Activated CD4-positive, alpha-beta T cell treated with anti-CD3 and anti-CD28 coated beads, Interleukin-2, amount 50 U/mL, for 24 hours (primary cell): ENCODE measurements at places on chromosomes 5 and 9.

DNA sequence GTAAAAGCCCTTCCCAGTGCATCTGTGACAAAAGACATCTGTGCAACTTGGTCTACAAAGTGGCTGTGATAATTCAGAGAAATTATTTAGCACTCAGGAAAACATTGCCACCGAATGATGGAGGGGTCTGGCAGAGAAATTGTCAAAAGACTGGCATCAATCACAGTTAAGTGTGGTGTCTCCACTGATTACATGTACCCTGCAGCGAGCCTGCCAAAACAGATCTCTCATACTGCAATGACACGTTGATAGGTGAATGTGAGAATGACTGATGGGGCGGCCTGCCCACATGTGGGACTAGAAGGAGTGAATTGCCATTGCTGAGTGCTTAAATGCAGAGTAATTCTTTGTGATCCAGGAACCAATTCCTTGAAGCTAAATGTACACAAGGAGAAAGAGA, 136.4 kb upstream of the PCSK5 start:
- DNase-seq = no peak

DNA sequence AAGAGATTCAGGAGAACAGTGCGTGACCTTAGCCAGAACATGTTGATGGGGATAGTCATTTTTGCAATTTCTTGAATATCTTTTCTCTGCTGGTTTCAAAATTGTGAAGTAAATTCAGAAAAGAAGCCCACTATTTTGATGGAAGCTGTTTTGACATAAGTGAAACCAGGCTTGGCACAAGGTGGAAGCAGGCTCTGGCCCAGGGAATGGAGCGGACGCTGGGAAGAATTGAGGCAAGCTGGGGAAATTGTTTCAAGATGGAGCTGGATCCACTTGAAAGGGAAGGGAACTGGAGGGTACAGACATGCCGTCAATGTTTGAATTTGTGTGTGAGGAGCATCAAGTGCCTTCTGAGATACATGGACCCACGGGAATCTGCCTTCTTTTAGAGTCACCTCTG, 207.2 kb downstream of the GOLPH3 start:
- DNase-seq = no peak

GRCh38 chr9:96115836-96116235, 186.1 kb downstream of the HSD17B3 start:
- DNase-seq = no peak

DNA sequence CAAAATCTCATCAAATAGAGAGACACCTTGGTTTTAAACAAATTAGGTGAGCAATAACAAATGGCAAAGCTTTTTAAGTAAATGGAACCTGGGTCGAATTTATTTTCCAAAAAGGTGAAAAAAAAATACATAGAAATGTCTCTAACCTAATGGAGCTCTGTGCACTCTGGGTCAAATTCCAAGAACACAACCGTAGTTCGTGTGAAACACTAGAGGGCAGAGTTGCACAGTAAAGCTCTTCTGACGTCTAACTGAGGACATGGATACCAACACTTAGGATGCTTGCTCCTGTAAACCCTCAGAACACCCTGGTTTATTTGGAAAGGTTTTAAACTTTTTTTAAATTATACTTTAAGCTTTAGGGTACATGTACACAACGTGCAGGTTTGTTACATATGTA, 18.9 kb downstream of the MARCHF11 start:
- no peak for DNase-seq

- no peak for DNase-seq
Measured at GRCh38 chr9:88476491-88477271, 58.3 kb upstream of the NXNL2 start.

GRCh38 chr9:100216178-100216787, 117.2 kb downstream of the INVS start:
- peak; percentile 51 for DNase-seq

DNA sequence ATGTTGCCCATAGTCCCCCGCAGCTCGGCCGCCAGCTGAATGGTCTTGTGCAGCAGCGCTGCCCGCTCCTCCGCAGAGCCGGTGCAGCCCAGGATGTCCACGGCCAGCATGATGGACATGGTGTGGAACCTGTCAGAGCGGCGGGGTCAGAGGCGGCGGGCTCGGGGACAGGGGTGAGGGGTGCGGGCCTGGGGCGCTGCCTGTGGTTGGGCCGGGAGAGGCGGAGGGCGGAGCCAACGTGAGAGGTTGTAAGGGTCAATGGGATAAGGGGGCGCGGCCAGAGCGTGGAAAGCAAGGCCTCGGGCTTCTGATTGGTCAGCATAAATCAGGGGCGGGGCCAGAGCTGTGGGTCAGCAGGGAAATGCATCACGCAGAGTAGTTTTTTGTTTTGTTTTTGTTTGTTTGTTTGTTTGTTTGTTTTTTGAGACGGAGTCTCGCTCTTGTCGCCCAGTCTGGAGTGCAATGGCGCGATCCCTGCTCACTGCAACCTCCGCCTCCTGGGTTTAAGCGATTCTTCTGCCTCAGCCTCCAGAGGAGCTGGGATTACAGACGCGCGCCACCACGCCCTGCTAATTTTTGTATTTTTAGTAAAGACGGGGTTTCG, 6.8 kb upstream of the TOR2A start:
- no peak for DNase-seq

- no peak for DNase-seq
Measured at GRCh38 chr5:9861666-9862256, 231.6 kb upstream of the TAS2R1 start.

DNA sequence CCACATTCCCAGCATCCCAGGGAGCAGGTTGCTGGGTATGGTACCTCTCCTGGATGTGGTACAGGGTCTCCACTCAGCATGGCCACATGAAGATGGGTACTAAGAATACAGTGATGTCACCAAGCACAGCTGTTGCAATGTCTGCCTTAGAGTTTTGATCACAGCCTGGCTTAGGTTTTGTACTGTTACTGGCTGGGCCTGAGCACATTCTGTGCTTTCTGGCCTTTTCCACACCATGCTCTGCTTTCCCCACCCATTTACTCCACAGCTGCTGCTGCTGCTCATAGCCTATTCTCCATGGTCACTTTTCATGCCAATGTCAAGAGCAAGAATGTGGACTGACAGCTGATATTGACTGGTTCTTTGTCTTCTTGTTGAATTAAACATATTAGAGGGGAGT, 481.9 kb downstream of the ARHGEF28 start:
- DNase-seq = no peak

DNA sequence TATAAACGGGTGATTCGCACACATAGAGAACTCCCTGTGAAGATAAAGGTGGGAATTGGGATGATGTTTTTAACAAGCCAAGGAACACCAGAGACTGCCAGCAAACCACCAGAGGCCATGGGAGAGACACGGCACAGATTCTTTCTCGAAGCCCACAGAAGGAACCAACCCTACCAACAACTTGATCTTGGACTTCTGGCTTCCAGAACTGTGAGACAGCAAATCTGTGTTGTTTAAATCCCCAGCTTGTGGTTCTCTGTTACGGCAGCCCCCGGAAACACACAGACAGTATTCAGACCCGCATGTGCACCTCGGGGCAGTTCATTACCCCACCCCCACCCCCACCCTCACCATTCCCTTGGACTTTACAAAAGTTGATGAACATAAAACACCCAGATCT, 12.8 kb downstream of the AMBP start:
- DNase-seq = no peak

DNA sequence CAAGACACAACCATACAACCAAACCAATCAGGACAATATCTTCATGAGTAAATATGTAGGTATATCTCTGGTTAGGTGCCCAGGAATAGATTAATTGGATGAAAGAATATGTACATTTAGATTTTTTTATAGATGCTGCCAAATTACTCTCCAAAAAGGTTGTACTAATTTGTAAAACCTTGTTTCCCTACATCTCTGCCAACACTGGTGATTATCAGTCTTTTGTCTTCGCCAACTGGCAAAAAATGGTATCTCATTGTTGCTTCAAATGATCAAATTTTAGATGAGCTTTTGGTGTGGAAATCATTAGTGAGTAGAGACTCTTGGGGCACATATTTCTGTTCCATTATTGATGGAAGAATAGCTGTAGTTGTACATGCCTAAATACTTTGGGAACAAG, 90.7 kb upstream of the ELL2 start:
- no peak for DNase-seq

- no peak for DNase-seq
Measured at GRCh38 chr5:172668594-172669071, 27.6 kb downstream of the NEURL1B start.

DNA sequence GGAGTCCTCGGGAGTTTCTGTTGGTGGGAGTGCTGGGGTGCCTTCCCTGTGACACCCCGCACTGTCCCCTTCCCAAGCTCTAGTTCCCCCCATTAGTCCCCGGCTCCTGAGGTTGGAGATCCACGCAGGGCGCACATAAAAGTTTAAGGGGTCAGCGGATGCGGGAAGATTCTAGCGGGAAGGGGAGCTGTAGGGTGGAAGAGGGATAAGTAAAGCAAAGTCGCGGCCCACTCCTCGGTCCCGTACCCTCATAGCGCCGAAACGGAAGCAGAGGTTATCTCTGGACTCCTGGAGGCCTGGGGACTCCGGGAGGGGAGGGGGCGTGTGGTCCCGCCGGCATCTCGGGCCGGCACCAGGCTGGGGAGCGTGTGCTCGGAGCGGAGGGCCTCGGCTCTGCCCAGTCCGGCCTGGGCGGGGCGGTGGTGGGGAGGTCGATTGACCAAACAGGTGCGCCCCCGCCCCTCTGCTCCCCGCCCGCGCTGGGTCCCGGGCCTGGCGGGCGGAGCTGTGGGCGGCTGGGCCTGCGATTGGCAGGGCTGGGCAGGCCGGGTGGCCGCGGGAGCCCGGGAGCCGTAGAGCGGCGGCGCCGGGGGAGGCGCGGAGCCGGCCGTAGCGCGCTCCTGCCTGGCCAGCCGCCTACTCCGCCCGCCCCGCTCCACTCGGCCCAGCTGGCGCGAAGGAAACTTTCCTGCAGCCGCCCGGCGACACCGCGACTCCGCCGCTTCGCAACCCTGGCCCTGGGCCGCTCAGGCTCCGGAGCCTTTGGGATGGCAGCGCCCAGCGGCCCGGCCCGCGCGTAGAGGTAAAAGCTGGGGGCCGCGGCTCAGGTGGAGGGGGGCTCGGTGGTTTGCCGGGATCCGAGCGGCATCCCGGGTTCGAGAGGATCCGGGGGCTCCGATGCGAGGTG, 52.2 kb upstream of the DAB2IP start:
- DNase-seq = no peak

DNA sequence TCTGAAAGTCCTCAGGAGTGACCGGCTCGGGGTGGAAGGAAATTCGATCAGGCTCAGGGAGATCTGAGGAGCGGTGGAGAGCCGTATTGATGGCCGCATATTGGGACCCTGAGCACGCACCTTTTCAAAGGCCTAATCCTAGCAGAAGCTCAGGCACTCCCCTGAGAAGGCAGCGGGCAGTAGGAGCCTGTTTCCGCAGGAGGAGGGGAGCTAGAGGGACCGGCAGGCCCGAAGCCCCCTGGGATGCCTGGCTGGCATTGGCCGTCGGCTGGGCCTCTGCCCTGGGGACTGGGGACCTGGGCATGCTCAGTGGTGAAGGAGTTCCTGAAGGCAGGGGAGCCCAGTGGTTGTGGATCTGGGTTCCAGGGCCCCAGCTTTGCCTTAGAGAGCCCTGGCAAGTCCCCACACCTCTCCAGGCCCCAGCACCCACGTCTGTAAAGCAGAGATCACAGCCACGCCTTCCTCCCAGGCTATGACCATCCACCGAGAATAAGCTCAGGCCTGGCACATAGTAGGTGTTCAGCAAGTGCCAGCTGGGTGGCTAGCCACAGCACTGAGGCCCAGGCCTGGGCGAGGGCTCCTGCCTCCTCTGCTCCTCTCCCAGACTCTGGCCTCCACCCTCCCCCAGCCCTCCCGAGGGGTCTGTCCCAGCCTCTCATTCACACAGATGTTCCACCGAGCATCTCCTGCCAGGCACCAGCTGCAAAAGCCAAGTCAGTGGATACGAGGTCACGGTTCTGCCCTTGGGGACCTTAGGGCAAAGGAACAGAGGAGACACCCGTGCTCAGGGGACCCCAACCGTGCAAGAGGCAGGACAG, 17.2 kb upstream of the QRFP start:
- no peak for DNase-seq

GRCh38 chr9:93612796-93613154, 36.4 kb downstream of the PHF2 start:
- no peak for DNase-seq

DNA sequence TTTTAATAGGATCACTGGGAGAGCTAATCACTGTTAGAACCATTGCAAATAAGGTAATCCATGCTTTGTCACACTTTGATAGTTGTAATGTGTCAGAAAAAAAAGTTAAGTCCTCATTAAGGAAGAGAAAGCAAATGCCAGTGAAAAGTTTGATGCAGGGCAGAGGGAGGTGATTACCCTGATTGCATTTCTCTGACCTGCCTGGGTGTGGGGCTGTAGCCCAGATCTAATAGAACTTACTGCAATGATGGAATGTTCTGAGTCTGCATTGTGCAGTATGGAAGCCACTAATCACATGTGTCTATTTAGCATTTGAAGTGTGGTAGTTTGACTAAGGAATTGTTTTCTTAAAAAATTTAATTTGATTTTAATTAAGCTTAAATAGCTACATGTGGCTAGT, 202.7 kb downstream of the ATP10B start:
- no peak for DNase-seq

DNA sequence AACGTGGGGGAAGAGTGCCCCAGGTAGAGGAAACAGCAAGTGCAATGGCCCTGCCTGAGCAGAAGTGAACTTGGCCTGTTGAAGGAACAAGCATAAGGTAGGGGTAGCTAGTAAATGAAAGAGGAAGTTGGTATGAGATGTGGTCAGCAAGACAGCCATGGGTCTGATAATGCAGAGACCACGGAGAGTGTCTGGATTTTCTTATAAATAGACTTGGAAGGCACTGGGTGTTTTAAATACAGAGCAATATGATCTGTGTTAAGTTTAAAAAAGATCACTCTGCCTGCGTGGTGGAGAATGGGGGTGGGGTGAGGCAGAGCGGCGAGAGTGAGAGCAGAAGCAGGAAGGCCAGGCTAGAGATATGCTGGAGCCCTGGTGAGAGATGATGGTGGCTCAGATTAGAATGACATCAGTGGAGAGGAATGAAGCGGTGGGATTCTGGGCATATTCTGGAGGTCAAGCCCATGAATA, 4.2 kb downstream of the ADAM19 start:
- DNase-seq = no peak

DNA sequence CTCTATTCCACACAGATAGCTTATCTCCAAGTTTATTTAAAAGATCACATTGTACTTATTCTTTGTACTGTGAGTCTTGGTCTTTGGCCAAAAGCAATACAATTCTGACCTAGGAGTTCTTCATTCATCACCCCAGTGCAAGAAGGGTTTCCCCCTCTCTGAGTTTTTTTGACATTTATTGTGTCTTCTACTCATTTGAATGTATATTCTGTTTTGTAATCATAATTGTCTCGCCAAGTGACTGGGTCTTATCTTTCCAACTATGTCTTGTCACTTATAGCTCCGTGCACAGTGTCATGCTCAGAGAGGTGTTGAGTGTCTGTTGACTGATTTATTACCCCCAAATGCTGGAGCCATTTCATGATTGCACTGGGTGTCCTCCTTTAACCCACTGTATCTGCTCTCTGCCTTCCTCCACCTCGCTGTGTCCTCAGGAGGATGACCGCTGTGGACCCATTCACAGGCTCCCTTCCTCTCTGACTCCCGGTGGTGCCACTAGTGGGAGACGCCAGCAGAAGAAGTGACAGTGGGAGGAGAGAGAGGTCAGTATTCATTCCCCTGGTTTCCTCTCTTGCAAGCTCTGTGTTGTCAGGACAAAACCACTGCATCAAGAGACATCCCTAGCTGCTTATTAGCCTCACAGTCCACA, 11.2 kb upstream of the TRIO start:
- no peak for DNase-seq
